Coronary artery (tissue), 2 donors: ENCODE measurements at places on chromosomes 3 and 15.

DNA sequence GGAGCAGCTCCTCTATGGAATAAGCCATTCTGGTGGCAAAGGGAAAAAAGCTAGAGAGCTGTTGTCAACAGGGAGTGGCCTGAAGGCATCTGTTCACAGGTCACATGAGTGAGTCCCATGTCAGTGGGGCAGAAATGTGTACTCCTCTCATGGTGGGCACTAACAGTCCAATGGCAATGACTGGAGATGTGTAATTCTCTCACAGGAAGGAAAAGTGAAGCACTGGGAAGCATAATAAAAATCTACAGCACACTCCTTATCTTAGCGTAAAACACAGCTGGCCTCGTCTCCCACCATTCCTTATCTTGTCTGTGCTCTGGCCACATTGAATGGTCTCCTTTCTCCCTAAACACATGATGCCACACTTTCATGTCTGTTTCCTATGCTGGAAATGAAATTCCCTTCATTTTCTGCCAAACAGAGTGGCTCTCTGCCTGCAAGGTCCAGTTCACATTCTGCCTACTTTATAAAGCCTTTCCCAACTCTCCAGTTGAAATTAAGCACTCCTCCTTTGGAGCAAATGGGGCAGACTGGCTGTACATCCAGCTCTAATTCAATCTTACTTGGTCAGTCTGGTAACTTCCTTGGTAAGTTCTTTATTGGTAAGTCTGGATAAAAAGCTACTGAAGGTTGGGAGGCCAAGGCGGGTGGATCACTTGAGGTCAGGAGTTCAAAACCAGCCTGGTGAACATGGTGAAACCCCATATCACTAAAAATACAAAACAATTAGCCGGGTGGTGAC, 139.8 kb downstream of the RPL22L1 start:
- DNase-seq = no peak

GRCh38 chr15:64779630-64780029, 4.2 kb upstream of the RBPMS2 start:
- DNase-seq = no peak

DNA sequence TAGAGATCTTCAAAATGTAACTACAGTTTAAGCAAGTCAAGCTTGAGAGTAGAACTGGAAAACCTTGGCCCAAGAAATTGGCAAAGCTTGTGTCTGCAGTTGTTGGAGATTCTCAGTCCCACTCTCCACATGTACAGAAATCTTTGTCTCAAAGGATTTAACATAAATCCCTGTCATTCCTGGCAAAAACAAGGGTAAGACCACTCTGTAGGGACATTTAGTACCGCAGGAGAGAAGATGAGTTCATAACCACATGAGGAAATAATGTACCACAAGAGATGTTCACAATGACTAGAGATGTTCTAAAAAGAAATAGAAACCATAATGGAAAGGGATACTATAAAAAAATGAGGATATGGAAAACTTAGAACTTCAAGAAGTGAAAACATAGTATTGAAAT, 73.7 kb downstream of the RAB7A start:
- no peak for DNase-seq

DNA sequence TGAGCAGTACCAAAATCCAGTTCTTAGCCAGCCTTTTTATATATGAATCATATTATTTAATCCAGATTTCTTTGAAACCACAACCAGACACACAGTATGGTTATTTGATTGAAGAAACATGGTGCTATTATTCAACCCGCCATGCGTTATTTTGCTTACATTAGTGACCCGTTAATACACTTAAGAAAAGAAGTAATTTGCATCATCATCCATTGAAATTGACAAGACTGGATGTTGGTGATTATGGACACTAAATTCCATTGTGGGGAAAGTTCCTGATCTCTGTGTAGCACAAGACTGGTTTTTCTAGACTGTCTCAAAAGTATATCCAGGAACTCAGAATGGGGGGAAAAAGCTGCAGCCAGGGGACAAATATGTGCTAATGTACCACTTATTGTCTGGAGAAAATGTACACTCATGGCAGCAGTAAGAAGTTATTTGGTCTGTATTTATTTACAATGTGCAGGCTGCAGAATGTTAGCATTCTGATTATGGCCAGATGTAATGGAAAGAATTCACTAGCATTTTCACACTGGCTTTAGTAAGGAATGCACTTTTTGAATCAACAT, 80.3 kb downstream of the FILIP1L start:
- no peak for DNase-seq

GRCh38 chr15:49037546-49037940, 8.7 kb downstream of the SECISBP2L start:
- no peak for DNase-seq
